Activated CD4-positive, alpha-beta T cell treated with anti-CD3 and anti-CD28 coated beads, Interleukin-2, Interleukin-6, amounts not matched to agents 100 ng/mL and 50 ng/mL, durations not matched to agents 16 hours and 8 hours (primary cell): ENCODE measurements at places on chromosomes 2 and 18.

DNA sequence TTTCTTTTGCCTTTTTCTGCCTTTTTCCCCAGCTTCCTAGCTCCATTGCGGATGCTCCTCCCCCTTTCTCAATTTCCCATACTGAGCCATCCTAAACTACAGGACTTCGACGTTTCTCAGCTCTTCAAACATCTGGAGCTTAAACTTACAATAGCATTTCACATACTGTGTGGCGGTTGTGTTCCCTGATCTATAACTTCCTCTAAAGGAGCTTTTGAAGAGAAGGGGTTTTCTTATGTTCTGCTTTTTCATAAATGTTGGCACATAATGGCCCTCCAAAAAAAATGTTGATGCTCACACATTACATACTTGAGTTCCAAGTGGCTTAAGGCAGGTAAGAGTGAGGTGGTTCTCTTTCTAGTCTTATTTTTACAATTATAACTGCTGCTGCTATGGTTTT is 87.4 kb downstream of the RNF144A start:
- DNase-seq, result no peak

GRCh38 chr2:230068016-230068650 is 591 bp downstream of the SLC16A14 start:
- DNase-seq, result peak; percentile 51

DNA sequence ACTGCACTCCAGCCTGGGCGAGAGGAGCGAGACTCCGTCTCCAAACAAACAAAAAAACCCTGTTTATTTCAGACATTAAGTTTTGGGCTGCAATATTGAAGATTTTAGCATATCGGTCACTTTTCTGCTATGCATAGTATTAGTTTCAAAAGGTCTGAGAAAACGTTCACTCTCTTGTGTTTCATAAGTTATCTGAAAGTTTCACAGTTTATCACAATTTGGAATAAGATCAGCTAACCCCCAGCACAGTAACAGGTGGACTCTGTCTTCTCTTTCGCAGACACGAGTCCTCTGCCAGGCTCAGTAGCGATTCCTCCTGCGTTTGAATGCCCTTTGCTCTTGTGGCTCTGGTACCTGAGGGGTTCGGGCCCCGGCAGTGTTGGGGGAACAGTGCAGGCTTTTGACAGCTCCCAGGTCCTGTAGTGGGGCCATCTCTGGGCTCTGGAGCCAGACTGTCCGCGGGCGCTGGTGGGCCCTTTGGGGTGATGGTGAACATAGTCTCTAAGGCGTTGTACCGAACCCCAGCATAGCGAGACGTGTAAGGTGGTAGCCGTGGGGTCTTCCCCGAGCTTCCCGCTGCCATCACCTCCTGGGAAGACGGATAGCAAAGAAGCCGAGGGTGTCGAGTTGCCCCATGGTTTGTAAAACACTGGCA is 20.4 kb downstream of the NFATC1 start:
- DNase-seq, result no peak

DNA sequence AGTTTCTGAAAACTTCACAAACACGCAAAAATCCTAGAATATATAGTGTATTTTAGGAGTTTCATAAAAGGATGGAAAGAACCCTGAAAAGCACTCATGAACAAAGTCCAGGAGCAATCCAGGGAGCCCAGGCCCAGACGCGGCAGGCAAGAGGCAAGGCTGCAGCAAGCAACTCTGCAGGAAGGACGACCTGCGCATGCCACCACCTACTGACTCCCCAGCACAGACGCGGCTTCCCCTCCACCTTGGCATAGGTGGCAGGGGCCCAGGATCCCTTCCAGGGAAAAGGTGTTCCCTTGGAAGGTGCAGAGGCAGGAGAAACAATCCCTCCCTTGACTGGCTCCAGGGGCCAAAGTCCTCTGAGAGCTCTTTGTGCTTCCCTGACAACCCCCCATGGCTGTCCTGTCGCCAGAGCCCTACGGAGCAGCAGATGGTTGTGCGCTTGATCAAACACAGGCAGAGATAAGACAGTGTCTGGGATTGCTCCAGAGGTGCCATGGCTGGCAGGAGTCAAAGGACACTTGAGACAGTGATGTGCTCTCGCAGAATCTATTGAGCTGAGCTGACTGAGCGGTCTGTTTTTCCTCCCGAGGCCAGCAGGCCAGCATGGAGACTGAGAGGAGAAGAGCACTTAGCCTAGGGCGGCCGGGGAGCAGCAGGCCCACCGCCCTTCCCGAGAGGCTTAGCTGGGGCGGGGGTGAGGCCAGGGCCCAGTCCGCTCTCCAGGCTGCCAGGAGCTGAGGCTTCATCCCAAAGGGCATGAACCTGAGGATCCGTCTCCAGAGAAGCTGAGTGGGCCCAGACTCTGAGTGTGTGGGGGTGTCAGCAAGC is 10.8 kb upstream of the AMER3 start:
- DNase-seq, result no peak

DNA sequence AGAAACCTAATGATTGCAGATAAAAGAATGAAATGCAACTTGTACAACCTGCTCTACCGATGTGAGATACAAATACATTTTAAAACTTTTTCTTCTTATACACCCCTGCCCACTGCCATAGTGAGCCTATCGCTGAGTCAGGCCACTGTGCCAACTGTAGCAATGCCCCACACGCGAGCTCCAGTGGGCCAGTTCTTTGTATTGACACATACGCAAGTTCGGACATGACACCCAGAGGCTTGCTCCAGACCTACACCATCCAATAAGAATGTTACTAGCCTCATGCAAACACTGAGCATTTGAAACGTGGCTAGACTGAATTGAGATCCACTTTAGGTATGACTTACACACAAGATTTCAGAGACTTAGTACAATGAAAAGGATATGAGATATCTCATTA is 340.1 kb downstream of the ARHGAP15 start:
- no peak for DNase-seq

GRCh38 chr2:172253190-172254052 is 150.7 kb upstream of the DLX2 start:
- peak; percentile 74 for DNase-seq

- no peak for DNase-seq
Observed at GRCh38 chr18:62576271-62576670, 53.4 kb downstream of the ZCCHC2 start.

DNA sequence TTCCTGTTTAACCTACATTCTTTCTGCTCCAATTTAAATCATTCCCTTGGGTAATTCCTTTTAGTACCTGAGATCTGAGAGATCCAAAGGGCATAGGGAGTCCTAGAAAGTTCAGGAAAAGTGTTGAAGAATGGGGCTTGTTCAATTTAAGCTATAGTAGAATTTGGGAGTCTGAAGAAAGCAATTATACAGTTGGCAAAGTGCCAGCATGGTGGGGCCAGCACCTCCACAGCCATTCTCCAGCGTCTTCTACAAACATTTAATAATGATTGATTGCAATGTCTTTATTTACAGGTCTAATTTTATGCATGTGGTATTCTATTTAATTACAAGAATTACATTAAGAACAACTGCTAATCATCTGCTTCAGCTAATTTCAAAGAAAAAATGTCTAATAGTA is 957.7 kb upstream of the GYPC start:
- no peak for DNase-seq

- no peak for DNase-seq
Observed at GRCh38 chr2:134119117-134119712, 134.7 kb upstream of the MGAT5 start.

DNA sequence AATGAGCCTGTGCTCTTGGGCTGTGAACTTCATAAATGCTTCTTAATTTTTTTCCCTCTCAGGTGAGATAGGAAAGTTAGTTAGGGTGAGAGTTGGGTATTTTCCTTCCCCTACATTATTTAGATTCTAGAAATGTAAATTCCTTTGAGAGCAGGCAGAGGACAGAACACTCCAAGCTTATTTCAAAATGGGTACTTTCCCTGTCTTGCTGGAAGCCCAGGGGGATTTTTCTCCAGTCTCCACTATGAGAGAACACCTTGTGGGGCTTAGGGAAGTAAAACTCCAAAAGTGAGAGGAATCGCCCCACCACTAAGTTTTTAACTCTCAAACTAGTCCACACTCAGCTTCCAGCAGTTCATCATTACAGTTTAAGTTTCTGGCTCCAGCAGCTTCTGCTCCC is 253.2 kb upstream of the CTAGE1 start:
- DNase-seq, result no peak

GRCh38 chr18:48875942-48876511 is 74.7 kb downstream of the SMAD7 start:
- no peak for DNase-seq
